Heart left ventricle (tissue), 16 donors: ENCODE measurements at places on chromosomes 7 and 10. TPM values are rescaled to one million over a fixed set of nuclear protein-coding genes. Genes with fewer than 3 reads are reported as not detected.

- no peaks in the 10 kb centered on the region for H3K27me3 ChIP-seq
- no peaks in the 10 kb centered on the region for H3K36me3 ChIP-seq
- no peak for DNase-seq
- no peak overlapping the region for H3K27ac ChIP-seq
Measured at GRCh38 chr10:83764666-83765065, 374.6 kb upstream of the GHITM start.

DNA sequence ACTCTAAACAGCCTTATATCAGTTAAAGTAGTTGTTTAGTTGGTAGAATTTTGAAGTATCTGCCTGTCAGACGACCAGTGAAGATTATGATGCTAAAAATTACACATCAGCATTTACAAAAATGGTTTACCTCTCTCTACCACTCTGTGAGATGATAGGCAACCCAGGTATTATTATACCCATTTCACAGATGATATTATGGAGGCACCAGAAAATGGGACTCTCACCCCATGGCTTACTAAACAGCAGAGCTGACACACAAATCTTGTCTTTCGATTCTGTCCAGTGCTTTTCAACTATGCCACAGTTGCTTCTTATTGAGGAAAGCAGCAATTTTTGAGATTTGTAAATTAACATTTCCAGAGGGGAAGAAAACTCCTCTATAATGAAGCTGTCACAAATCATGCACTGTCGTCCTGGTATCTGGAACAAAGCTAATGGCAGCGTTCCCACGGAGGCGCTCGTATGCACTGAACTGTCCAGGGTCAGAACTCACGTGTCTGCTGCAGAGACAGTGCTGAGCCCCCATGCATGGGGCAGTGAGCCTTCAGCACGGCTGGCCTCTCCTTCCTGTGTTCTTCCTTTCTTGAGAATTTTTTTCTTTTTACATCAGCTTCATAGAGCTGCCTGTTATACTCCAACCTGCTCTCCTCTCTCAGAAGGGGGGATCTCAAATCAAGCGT is 381.1 kb downstream of the SDK1 start:
- no peak for DNase-seq
- H3K27ac ChIP-seq, result no peak overlapping the region
- H3K4me3 ChIP-seq, result no peak overlapping the region

GRCh38 chr10:114652402-114653368 is 5.4 kb downstream of the ABLIM1 start:
- H3K27me3 ChIP-seq, result no peaks in the 10 kb centered on the region
- H3K27ac ChIP-seq, result peak overlapping the region; percentile 54
- no peak for DNase-seq
- H3K4me1 ChIP-seq, result peaks cover 85% of the 10 kb centered on the region
- no peak overlapping the region for H3K4me3 ChIP-seq
- H3K36me3 ChIP-seq, result no peaks in the 10 kb centered on the region

GRCh38 chr7:128809363-128809762 is 17.6 kb downstream of the CCDC136 start:
- no peak overlapping the region for H3K4me3 ChIP-seq
- no peaks in the 10 kb centered on the region for H3K4me1 ChIP-seq
- H3K36me3 ChIP-seq, result no peaks in the 10 kb centered on the region

DNA sequence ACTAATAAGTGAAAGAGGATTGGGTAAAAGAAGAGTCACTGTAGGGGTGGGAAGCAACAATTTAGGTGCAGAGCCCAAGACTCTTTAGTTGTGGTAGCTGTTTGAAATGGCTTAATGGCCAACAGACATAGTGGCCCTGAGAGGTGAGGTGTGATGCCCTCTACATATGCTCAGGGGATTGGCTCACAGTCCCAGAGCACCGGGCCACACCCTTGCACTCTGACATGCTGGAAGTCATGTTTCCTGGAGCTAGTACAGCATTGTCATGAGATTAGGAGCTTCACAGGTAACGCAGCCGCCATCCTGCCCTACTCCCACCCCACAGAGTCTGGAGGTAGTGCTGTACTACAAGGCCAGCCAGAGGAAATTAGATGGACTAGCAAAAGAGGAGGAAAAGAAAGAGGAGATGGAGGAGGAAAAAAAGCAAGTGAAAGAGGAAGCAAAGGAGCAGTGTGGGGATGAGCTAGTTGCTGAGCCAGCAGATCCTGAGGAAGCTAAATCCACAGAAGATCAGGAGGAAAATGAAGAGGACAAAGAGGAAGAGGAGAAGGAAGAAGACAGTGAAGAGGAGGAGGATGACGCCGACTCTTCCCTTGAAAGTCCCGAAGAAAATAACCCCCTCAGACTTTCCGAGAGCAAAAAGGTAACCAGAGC is 14.8 kb upstream of the FLNC start:
- H3K36me3 ChIP-seq, result no peaks in the 10 kb centered on the region
- H3K27ac ChIP-seq, result no peak overlapping the region
- no peak for DNase-seq

AVPI1 gene
- total RNA-seq, result 10.2 TPM
